ENCODE measurements at places on chromosomes 11 and 22.

DNA sequence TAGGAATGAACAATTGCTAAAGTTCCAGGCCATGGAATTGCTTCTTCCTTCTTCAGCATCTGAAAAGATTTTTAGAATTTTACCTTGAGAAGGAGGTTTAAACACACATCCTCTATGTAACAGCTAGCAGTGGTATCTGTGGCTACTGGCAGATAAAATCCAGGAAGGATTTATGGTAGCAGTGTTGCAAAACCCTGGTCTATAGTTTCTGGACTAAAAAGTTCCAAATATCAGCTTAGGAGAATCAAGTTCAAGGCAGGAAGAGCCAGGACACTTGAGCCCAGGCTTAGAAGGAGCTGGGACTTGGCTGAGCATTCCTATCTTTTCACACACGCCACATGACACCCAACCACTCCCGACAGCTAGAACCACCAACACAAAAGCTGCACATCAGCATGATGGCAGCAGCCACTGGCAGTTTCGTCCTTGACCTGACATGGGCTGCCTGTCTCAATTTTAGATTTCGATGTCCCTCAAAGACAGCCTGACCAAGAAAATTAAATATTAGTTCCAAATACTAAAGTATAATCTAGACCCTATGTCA lies 14.1 kb downstream of the LARGE2 start:
- no peak for DNase-seq

- no peak for DNase-seq
Observed at GRCh38 chr11:111183706-111184105, 61.8 kb upstream of the POU2AF2 start.

DNA sequence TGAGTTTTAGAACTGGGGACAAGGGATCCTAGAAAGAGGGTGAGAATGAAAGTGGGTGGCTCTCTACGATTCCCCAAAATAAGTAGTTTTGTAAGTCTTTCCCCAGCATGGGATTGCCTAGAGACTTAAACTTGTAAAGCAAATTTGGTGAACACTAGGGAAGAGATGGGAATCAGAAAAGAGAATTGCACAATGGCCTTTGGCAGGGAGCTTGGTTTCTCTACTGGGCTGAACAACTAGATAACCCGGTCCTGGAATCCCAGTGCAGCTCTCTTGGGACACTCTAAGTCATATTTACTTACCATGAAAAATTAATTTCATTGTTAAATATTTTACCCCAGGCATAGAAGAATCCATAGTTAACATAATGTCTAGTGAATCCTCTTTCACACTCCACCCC lies 16.5 kb upstream of the USP18 start:
- no peak for DNase-seq

DNA sequence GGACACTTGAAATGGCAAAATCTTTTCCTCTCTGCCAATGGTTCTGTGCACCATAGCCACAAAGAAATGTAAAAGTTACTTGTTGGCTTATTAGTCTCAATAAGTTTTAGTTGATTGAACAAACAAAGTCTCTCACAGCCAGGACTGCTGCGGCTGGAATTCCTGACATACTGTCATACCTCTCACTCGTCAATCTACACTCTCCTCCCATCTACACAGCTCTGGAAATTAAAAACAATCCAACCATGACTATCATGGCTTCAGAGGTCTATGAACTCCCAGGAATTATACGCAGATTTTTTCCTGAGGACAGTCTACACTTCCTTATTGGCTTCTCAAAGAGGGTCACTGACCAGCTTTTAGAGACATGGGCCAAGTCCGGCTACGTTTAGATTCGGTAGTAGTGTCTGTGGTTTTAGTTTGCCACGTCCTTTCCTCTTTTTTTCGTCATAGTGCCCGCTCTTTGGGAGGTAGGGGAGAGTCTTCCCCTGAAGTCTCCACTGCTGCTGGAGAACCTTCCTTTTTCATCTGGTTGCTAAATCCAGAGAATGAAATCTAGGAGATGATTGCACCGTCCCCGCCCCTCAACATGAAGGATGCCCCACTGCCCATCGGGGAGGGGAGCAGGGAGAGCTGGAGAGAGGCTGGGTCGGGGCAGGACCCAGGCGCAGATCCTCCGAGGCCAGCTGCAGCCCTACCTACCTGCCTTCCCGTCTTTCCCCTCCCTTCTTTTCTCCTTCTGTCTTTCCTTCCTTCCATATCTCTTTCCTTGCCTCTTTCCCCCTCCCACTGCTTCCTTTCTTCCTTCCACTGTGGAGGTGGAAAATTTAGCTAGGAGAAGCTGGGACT lies 1.0 kb upstream of the PLEKHB1 start:
- DNase-seq = no peak

GRCh38 chr11:96125400-96125799 lies 201.5 kb upstream of the MTMR2 start:
- DNase-seq = no peak

DNA sequence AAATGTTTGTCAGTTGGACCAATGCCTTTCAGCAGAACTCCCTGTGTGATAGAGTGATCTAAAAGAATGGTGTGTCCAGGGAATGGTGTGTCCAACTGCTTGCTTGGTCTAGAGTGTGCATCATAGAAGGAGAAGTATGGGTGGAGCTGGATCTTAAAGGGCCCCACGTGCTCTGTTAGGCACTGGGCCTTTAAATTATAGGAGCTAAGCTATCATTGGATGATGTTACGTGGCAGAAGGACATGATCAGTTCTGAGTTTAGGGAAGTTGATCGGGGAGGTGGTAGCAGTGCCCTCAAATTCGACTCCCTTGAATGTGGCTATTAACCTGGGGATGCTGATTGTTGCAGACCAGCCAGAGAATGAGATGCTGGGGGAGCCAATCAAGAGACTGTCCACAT lies 16.4 kb downstream of the STX3 start:
- DNase-seq = no peak

DNA sequence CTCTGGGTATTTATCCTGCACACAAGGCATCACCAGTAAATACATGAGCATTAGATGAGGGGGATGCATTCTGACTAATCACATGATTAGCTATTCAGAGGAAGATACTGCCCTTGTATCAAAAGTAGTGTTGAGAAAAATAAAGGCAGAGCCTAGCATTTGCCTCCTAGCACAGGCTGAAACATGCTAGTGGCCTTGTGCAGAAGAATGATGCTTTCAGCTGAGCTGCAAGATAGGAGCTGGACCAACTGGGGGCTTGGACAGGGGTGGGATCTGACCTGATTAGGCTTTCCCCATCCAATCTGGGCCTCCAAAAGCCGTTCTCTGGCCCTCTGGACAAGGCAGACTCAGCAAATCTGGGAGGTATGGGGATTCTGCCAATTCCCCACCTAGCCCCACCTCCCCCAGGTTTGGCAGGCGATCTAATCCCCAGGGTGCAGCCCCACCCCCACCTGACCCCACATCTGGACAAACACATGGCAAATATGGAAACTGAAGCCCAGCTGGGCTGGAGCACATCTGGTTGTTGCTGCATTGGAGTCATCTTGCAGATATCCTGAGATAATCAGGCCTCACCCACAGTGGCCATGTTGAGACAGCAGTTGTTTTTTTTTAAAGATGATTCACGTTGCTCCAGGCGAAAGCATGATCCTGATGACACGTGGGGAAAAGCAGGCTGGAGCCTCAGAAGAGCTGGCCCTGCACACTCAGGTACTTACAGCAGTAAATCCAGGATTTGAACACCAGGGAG lies 4.4 kb upstream of the MISFA start:
- no peak for DNase-seq

GRCh38 chr11:48093795-48094642 lies 113.7 kb downstream of the PTPRJ start:
- peak; percentile 83 for DNase-seq

DNA sequence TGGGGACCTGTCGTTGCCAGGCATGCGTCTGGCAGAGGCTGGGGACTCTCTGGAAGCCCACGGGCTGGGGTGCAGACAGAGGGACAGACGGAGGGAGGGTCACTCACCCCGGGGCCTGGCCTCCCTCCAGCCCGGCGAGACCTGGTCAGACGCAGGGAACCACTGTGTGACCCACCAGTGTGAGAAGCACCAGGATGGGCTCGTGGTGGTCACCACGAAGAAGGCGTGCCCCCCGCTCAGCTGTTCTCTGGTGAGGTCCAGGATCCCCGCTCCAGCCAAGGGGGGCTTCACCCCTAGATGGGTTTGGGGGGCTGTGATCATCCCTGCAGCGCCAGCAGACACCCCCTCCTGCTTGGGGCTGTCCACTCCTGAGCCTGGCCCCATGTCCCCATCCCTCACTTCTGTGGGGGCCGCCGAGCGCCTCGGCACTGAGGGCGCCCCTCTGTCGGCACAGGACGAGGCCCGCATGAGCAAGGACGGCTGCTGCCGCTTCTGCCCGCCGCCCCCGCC lies 23.6 kb upstream of the MUC5B start:
- no peak for DNase-seq

DNA sequence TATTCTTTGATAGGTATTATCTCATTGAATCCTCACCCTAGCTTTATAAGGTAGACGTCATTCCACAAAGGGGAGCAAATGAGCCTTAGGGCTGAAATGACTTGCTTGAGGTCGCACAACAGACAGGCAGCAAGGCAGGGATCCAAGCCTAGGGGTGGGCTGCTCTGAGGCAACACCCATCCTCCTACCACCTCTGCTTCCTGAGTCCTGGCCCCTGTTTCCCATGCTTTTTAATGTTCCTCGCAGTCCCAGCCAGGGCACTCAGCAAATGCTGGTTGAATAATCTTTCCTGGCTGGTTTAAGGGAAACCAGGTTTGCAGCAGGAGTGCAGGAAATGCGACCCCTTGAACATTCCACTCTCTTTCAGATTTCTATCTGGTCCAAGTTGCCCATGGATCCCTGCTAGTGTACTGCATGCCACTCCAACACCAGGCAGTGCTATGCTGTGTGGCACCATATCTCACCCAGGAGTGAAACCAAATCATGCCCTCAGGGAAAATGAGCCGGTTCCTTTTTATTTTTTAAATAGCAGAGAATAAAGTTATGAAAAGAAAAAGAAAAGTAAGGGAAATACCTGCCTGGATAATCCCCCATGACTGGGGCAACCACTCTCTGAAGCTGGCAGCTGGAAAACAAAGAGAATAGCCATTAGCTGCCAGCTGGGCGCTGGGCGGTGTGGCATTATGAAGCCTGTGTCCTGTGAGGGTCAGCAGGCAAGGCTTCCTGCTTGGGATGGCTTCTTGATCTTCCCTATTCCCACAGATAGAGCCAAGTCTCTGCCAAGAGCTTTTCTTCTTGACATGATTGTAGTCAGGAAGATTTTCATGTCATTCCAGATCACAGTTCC lies 21.8 kb downstream of the MICAL2 start:
- DNase-seq = no peak
